Mesothelial cell of epicardium (in vitro differentiated cells): ENCODE measurements at places on chromosomes 7 and 10. TPM values are rescaled to one million over a fixed set of nuclear protein-coding genes. Genes with fewer than 3 reads are reported as not detected.

LRRC18 gene
- total RNA-seq: not detected in 3 replicates

GRCh38 chr10:37976880-37977203, 395 bp upstream of the ZNF25 start:
- DNase-seq: no peak

ACHE gene
- total RNA-seq: 9.2 to 10.4 TPM (median 9.6 TPM) in 3 replicates

GRCh38 chr7:36155811-36156361, 2.8 kb downstream of the EEPD1 start:
- no peak for DNase-seq

GRCh38 chr10:102322914-102323313, 72.6 kb upstream of the NFKB2 start:
- no peak for DNase-seq

DNA sequence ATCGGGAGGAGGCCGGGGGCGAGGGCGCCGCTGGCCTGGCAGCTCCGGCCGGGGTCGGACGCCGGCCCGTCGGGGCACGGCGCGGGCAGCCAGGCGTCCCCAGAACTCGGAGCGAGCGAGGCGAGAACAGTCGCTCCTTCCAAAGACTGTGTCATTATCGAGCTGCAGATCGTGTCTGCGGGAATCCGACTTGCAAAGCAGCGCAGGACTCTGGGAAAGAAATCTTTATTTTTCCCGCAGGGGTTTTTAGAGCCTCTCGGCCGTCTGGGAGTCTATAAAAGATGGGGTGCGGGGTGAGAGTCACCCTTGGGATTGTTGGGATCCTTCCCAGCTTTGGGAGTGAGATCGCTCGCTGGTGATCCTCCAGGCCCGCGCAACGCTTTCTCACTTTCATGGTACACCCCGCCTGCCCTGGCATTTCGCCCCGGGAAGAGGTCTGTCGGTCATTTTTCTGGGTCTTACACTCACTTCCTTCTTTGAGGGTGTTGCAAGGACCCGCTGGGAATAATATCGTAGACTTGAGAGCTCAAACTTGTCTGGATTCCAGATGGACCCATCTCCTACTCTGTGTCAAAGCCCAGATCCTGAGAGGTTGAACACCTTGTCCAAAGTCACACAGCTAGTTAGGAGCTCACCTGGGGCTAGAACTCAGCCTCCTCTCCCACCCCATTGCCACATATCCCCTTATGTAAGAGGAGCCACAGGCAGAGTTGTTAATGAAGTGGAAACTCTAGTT, 1.0 kb downstream of the UBTD1 start:
- no peak for DNase-seq

PNLIPRP1 gene
- total RNA-seq: not detected in 3 replicates

NKX1-2 gene
- not detected in 3 replicates for total RNA-seq

DNA sequence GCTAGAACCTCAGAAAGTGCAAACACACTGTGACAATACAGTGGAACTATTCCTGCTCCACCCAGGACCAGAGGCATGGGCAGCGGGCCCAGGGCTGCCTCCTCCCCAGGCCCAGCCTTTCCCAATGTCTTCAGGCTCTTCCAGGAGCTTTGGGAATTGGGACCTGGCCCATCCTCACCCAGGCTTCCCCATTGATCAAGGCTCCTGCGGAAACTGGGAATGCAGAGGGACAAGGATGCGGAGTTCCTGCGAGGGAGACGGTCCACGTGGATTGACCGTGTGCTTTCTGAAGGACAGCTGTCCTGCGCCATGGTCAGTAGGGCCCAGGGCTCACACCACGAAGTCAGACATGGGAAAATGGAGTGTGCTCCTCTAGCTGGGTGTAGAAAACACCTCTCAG, 56.6 kb downstream of the CSGALNACT2 start:
- no peak for DNase-seq

GRCh38 chr7:135522509-135522908, 12.6 kb upstream of the CNOT4 start:
- no peak for DNase-seq

DNA sequence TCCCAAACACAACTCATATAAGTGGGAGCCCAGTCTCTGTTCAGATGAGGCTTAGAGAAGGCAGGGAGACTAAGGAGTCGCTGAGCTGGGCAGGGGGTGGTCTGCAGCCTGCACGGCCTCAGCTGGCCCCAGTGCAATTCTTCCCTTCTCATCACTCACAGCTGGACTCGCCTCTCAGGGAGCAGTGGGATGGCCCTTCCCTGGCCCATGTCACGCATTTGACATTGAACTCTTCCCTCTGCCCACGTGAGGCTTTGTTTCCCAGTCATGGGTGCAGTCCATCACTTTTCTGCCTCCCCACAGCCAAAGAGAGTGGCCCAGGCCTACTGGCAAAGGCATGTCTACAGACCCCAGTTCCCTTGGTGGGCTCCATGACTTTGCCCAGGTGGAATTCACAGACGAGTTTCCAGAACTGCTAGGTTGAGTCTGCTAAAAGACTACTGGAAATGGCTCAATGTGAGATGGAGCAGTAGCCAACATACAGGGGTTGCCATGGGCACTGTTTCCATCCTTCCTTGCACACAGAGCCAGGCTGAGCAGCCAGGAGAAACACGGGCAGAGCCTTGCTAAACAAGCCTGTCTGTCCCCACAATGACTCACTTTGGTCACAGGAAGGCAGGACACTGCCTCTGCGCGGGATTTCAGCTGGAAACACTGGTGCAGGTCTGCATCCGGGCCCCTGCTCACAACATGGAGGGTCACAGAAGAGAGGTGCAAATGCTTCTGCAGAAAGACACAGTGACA, 90.1 kb downstream of the OAT start:
- no peak for DNase-seq

DNA sequence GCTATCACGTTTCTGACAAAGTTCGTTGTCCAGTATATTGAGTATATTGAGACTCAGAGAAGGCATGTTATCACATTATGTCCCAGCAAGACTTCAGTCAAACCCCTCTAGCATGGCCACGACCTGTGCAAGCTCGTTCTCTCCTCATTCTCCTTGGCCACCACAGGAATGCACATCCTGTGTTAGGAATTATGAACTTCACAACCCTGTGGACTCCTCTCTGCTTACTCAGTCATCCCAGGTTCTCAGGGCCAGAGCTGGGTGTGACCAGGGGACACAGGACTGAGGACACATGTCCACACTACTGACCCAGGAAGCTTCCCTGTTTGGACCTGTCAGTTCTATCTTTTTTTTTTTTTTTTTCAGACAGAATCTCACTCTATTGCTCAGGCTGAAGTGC, 4.4 kb downstream of the SH2D4B start:
- DNase-seq: no peak

DNA sequence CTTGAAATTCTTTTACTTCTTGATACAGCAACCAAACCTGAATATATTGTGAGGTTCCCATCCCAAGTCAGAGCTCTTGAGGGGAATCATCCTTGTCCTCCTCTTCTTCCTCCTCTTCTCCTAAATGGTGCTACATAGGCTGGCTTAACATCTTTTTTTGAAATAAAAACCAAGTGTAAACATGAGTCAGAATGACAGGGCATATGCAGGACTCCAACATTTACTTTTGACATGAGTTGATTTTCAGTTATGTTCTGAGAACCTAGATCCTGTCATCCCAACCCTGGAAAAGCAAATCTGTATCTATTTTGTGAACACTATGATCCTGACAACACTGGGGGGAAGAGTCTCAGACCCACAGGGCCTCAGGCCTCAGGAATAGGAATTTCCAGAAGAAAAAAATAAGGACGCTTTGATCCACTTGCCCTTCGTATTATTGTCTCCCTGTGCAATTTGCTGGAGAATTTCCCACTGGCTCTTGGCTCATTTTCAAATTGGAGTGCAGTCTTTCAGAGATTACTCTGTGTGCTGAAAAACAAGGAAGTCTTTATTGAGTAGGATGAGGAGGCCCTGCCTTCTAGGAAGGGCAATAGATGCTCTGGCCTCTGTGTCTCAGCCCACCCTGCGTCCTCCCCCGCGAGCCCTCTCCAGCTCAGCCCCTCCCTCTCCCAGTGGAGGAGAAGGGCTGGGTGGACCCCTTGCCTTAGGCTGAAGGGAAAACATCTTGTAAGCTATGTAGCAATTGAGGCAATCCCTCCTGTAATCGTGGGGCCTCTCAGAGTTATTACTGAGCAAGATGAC, 121.6 kb downstream of the CREB5 start:
- DNase-seq: no peak

ACSM6 gene
- not detected in 3 replicates for total RNA-seq
